ENCODE measurements at places on chromosomes 7 and 10.

- no peak for DNase-seq
Measured at GRCh38 chr7:30713392-30713791, 31.1 kb upstream of the CRHR2 start.

GRCh38 chr7:42534441-42534840 is 297.4 kb upstream of the GLI3 start:
- no peak for DNase-seq

GRCh38 chr10:1324903-1325302 is 268.7 kb downstream of the WDR37 start:
- DNase-seq: no peak

GRCh38 chr7:64640504-64640903 is 25.4 kb upstream of the ZNF107 start:
- DNase-seq: no peak

DNA sequence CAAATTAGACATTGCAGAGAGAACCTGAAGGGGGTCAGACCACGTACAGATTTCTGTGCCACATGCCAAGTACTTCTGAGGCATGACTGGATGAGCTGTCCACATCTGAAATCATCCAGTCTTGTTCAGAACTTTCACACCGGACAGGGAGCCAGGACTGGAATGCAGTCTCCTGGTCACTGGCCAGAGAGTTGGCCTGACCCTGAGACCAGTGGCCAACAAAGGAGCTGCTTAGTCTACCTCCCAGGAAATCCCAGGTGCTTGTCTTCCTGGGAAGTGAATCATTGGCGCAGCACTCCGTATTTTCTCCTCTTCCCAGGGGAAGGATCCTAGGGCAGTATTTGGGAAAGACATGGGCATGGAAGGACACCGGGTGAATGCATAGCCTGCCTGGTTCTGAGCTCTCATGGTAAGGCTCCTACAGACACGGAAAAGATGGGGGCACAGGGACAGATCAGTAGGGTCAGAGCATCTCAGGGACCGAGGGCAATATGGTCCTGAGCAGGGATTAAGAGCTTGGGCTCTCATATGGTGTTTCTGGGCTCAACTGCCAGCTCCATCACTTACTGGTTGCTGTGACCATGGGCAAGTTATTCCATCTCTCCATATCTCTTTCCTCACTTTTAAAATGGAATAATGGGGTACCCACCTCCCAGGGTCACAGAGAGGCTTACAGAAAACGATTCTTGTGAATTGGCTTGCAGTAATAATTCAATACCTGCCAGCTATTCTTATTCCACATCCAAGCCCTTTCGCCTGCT is 1.3 kb upstream of the SCD start:
- no peak for DNase-seq

DNA sequence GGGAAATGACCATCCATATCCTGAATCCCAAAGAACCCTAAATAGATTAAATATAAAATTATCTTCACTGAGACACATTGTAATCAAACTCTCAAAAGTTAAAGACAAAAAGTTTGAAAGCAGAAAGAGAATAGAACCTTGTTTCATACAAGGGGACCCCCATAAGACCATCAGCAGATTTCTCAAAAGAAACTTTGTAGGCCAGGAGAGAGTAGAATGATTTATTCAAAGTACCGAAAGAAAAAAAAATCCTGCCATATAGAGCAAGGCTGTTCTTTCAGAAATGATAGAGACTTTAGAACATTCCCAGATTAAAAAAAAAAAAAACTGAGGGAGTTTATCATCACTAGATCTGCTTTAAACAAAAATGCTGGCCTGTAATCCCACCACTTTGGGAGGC is 34.8 kb upstream of the KLF14 start:
- DNase-seq: no peak

GRCh38 chr10:116769368-116769767 is 27.0 kb upstream of the HSPA12A start:
- DNase-seq: no peak

DNA sequence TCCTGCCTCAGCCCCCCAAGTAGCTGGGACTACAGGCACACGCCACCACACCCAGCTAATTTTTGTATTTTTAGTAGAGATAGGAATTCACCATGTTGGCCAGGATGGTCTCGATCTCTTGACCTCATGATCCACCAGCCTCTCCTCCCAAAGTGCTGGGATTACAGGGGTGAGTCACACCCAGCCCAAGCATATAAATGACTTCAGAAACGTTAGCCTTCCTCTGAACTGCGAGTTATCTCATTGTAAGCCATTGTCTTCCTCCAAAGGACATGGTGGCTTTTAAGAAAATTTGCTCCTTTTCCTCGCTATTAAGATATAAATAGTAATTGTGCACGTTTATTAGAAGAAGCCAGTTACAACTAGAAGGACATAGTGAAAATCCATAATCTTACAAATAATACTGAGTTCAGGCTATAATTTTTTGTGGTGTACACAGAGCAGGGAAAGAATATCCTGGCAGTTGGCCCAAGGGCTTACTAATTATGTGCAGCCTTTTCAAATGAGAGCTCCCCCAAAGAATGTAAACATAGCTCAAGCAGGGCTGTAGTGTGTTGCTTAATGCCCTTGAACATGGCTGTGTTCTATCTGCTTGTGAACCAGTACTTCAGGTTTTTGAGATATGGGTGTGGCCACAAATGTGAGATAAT is 495.8 kb downstream of the PARD3 start:
- DNase-seq: no peak

GRCh38 chr7:946256-946996 is 8.1 kb downstream of the ADAP1 start:
- DNase-seq: no peak

DNA sequence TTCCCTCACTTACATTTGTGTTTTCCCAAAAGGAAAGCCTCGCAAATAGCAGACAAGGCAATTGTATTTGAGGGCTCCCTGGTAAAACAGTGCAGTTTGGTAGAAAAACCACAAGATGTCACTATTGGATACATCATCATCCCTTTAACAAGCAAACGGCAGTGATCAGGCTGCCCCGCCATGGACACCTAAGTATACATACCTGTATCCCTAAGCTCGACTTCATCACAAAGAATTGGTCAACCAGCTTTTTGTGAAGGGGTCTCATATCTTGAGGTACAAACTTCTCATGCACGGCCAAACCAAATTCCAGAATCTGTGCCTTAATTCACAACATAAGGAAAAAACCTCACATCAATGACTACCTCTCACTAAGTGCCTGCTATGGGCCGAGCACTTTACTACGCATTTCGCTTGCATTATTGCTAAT is 179.5 kb upstream of the IMMP2L start:
- DNase-seq: no peak

- DNase-seq: no peak
Measured at GRCh38 chr7:130896051-130896881, 162.3 kb upstream of the KLF14 start.

DNA sequence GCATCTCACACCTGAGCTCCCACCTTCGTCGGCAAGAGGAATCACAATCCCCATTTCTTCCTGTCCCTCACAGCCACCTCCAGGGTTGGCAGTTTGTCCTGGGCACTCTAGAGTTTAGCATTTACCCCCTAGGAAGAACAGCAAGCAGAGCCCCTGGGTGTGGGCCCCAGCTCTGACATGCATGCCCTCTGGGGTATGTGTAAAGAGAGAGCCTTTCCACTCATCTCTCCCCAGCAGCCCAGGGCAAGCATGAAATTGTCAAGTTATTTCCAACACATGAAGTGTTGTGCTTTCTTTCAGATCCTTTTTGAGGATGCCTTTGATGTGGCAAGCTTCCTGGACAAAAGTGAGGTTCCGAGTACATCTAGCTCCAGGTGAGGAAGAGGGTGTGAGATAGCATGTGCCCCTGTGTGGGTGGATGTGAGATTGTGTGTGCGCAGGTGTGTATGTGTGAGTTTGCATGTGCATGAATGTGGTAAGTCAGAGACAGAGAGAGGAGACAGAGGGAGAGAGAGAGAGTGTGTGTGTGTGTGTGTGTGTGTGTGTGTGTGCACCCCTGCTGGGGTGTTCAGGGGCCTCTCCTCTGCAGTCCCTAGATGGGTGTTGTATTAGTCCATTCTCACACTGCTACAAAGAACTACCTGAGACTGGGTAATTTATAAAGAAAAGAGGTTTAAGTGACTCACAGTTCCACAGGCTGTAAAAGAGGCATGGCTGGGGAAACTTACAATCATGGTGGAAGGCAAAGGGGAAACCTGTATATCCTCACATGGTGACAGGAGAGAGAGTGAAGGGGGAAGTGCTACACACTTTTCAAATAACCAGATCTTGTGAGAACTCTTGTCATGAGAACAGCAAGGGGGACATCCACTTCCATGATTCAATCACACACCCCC is 18.1 kb downstream of the STRA8 start:
- no peak for DNase-seq

- no peak for DNase-seq
Measured at GRCh38 chr10:76432016-76433012, 1000.9 kb downstream of the LRMDA start.

DNA sequence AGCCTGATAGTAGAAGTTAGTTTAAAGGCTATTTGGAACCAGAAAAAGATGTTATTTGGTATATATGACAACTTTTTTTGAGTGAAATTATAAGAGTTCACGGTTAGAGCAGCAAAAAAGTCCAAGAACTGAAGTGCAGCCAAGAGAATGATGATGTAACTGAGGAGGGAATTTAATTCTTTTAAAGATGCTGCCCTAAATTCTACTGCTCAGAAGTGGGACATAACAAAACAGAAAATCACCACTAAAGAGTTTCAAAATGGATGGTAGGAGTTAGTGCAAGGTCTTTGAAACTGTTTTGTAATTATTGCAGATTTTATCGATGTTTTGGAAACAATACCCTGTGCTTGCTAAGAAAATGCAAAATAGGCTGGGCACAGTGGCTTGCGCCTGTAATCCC is 6.5 kb downstream of the SAMD8 start:
- DNase-seq: no peak

DNA sequence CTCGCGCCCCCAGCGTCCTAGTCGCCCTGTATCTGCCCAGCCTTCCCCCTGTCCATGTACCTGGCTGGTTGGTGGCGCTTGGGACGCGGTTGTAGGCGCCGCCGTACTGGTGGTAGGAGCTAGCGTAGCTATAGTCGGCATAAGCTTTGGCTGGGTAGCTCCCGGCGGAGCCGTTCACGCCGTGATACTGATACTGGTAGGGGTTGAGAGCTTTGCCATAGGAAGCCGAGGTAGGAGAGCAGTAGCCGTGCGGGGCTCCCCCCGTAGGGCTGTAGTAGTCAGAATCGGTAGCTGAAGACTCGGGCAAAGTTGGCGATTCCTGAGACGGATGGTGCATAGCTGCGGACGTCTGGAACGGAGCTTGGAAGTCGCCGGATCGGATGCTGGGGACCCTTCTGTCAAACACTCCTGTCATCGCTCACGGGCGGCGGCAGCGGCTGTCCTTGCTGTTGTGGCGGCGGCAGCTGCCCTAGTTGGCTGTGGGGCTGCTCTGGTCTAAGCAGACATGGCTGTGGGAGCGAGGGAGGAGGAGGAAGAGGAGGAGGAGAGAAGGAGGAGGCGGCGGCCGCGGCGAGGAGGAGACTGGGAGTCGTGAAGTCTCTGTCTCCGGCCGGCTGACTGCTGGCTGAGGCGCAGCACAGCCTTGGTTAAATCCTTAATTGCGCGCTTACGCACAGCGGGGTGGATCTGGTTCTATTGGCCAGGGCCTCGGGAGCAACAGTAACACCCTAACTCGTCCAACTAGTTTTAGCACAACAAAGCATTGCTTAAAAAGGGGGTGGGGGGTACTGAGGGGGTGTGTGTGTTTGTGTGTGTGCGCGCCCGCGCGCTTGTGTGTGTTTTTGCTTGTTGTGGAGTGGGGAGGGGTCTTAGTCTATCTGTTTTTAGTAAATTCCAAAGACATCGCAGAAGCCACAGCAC is at the start of gene DLX5:
TSS of gene DLX5 (minus strand) at position 623 of the 921 bp plus-strand sequence. CDS start at position 415, 208 bp downstream.
- DNase-seq: no peak

DNA sequence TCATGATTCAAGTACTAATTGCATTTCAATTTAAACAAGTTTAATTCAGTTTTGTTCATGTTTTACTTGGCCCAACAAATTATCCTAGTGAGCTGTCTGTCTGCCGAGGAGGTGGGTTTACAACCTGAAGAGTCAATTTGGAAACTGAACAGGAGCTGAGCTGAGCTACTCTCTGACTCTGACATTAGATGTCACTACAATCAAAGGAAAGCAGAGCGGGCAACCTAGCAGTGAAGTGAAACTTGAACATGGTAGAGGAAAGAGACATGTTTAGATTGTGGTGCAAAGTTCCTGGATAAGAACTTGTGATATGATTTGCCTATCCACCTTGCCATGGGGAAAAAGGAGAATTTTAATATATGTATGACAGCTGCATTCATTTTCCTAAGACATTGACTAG is 9.6 kb upstream of the AGR3 start:
- no peak for DNase-seq

DNA sequence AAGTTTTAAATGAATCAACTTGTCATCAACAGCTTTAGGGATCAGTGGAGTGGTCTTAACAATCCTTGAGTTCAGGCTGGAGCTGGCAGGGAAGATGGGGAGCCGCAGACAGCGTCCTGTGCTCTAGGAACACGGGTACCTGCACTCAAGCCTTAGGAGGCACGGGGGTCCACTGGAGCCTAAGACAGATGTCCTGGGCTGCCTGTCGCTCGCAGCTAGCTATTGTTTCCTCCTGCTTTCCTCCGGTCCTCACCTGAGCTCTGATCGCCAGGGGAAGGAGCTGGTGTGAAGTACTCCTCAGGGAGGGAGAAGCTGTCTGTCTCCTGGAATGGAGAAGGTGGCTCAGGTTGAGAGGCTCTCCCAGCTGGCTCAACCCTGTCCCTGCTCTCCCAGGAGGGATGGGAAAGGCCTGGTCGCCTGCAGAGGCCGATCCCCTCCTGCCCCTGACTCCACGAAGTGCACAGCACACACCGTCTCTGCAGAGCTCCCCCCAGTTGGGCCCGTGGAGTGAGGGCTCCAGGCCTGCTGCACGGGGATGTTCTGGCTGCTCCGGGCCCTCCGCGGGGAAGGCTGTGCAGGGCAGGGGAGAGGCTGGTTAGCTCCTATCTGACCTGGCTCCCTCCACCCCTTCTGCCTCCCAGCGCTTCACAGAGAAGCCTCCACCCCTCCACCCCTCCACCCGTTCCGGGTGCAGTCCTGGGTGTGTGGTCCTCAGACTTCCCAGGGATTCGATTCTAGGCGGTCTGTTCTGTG is 14.5 kb upstream of the PYROXD2 start:
- no peak for DNase-seq

GRCh38 chr10:90856964-90857634 is 740 bp downstream of the HTR7 start:
- DNase-seq: no peak

DNA sequence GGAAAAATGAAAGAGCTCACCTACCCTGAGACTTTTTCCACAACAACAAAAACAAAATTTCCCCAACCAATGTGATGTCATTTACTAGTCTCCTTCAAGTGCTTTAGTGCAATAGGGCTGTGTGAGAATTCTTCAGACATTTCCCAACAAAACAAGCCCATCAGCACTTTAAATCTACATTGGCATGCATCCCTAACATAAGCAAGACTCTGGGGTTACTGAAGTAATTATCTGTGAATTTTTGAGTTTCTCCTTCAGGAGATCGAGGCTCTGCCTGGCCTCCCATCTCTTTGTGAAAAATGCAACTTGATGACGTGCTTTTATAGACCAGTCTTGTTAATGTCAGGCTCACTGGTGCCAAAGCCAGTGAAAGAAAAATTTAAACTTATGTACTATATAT is 255.6 kb downstream of the GFRA1 start:
- DNase-seq: no peak

Measured in liver (tissue), 10 donors.